ENCODE measurements at places on chromosomes 3 and 15.

- no peak for DNase-seq
Measured at GRCh38 chr15:39624806-39625205, 43.9 kb downstream of the THBS1 start.

- no peak for DNase-seq
Measured at GRCh38 chr3:139108253-139108969, 63.7 kb upstream of the PRR23C start.

- no peak for DNase-seq
Measured at GRCh38 chr3:36600404-36600803, 163.9 kb downstream of the DCLK3 start.

DNA sequence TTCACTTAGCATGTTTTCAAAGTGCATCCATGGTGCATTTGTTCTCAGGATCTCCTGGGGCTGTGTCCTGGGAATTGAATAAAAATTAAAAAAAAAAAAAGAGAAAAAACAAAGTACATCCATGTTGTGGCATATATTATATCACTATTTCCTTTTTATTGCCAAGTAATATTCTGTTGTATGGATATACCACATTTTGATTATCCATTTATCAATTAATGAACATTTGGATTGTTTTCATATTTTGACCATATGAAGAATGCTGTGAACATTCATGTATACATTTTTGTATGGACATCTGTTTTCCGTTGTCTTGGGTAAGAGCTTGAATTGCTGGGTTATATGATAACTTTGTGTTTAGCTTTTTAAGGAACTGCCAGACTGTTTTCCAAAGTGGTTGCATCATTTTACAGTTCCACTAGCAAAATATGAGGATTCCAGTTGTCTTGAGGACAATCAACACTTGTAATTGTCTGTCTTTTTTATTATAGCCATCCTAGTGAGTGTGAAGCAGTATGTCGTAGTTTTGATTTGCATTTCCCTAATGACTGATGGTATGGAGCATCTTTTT is 44.5 kb downstream of the CTDSPL2 start:
- no peak for DNase-seq

GRCh38 chr3:127263586-127264231 is 24.1 kb downstream of the PRR20G start:
- no peak for DNase-seq

DNA sequence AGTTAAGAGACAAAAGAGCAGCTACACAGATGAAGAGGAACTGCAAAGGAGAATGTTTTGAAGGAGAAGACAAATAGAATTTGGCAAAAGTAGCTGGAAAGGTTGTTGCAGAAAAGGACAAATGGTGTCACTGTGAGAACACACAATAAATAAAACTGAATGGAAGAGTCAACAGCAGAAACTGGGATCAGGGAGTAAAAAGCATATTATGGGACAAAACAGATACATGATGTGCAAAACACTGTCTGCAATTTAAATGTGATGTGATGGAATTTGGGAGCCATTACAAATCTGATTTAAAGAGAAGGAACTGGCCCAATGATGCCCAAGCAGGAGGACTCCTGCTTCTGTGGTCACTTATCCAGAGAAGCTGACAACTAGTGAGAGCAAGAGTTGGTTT is 46.1 kb downstream of the CD47 start:
- no peak for DNase-seq

DNA sequence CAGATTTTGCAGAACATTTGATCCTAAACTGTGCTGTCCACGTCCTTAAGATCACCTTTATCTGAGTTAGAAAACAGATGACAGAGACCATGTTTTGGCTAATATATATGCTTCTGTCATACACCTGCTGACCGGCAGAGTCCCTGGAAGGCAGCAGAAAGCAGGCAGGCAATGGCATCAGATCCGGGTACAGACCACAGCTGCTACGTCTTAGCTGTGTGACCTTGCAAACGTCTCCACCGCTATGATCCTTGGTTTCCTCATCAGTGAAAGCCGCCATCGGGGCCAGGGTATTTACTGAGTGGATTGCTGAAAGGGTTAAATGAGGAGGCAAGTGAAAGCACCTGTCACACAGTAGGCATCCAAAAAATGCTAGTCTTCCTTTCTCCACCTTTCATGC is 72.1 kb downstream of the ABTB1 start:
- no peak for DNase-seq

- no peak for DNase-seq
Measured at GRCh38 chr3:105860641-105861040, 8.2 kb downstream of the CBLB start.

DNA sequence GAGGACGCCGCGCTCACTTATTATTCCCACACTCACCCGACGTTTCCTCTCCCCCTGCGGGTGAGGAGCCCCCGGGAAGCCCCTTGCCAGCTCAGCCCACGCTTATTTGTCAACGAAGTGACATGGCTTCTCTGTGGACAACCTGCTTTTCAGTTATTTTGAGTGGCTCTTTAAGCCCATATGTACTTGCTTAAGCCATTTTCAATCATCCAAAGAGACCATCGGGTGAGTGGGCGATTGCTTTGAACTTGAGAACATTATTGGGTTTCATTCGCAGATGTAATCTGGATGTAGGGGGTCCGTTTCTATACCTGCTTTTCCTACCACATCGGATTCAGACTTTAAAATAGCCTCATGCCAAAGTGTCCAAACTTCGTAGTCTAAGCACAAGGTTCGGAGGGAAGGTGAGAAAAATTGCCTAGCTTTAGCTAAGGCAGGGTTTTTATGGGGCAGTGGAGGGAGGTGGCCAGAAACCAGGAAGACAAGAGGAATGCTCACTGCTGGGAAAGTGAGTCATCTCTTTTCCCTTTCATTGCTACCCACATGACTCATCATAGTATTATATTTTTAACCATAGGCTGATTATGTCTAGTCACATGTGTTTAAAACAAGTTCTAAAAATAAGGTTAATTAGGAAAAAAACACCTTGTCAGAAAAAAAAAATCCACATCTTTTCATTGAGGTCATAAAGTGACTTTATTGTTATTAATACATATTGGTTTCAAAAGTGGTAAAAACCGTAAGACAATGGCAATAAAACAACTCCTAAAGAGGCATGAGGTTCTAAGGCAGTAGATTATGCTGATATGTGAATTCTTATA is 773.1 kb upstream of the NR2F2 start:
- no peak for DNase-seq

DNA sequence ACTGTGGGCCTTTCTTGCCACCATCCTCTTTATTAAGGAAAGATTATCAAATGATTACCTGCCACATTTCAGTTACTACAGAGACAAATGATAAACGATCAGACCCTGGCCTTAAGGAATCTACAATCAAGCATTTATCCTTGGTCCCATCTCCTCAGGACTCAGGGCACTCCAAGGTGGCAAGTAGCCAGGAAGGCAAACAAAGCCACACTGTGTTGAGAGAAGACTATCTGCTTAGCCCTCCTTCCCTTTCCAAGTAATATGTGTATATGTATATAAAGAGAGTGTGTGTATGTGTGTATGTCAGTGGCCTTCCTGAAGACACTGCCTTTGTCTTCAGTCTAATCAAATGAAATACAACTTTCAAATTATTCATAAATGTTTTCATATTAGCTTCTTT is 490.1 kb upstream of the ATP11B start:
- no peak for DNase-seq

DNA sequence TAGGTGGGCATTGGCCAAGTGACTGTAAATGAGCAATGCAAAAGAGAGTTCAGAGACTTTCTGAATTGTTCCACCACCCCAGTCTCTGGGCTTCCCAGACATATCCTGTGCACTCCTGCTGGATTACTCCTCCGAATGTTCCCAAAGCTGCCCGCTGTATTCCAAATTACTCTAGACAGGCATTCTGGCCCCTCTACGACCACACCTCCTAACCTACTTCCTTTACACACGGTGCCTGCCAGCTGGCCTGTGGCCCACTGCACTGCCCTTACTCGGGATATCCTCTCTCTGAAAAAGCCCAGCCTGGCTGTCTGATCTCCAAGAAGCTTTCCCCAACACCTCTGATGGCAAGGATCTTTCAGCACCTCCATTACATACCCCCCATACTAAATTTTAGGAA is 66.6 kb downstream of the DUT start:
- DNase-seq = no peak

DNA sequence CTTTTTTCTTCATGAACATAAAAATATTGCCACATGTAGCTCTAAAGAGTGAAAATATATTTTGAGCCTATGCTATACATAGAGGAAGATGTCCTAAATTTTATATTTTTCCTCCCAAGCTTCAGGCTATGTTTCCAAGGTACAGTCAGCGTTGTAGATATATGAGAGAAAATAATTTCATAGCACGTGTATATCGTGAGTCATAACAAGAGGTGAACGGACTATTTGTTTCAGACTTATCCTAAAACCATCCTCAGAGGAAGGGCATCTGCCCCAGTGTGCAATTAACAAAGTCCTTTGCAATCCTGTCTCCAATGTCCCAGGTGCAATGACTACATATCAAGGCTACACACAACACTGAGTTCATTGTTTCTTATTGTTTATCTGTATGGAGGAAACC is 177.3 kb upstream of the ARRDC4 start:
- DNase-seq = no peak

DNA sequence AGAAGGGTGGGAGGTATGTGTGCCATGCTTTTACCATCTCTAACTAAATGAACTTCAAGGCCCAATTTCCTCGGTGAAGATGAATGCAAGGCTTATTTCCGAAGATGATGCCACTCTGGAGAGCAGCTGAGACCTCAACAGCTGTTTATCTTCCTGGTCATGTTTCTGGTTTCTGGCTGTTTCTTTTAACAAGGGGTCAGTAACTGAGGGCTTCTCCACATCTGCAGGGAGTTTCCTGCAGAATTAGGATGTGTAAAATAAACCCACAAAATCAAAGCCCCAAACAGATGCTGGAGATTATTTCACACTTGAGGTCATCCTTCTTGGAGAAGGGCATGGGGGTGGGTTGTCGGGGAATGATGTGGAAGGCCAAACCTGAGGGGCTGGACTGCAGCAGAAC is 220.3 kb downstream of the THSD4 start:
- no peak for DNase-seq

DNA sequence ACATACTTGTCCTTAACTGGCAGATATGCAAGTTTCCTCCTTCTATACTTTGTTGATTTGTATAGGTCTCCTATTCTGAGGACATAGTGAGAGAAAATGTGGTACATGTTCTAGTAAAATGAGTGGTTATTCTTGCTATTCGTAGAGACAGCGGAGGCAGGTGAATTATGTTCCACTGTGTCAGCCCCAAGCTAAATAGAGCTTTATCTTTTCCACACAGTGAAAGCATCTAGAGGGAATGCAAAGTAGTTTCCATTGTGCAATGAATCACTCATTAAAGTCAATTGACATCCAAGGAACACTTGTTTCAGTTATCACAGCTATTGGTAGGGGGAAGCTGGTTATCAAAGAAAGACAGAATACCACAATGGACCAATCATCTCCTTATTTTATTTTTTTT is 262.4 kb downstream of the NLGN1 start:
- no peak for DNase-seq

DNA sequence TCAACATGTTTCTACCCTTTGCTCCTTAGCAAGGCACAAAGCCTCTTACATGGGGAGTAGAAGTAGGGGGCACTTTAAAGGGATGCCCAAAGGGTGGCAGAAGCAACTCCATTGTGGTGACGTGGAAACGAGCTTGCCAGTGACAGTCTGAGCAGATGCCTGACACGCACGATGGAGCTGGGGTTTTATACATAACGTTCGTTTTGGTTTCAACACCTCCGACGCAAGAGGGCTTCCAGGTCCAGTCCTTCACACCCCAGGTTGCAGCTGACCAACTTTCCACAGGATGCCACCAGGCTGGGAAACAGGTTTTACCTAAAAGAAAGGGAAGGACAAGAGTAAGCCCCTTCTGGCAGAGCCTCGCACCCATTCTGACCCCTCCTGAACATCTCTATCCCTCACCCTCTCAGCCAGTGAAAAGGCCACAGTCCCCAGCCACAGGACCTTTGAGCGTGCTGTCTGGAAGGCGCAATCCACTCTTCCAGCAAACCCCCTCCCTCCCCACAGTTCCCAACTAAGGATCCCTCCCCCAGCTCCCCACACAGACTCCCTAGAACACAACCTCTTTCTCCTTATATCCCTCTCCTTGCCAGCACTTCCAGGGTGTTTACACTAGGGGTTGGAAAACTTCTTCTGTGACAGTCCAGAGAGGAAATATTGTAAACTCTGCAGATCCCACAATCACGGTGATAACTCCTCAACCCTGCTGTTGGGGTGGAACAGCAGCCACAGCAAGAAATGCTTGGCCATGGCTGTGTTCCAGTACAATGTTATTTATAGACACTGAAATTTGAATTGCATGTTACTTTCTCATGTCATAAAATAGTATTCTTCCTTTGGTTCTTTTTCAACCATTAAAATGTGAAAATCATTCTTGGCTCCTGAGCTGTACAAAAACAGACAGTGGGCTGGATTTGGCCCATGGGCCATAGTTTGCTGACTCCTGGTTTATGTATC is 36.2 kb downstream of the FAM174B start:
- DNase-seq = no peak

DNA sequence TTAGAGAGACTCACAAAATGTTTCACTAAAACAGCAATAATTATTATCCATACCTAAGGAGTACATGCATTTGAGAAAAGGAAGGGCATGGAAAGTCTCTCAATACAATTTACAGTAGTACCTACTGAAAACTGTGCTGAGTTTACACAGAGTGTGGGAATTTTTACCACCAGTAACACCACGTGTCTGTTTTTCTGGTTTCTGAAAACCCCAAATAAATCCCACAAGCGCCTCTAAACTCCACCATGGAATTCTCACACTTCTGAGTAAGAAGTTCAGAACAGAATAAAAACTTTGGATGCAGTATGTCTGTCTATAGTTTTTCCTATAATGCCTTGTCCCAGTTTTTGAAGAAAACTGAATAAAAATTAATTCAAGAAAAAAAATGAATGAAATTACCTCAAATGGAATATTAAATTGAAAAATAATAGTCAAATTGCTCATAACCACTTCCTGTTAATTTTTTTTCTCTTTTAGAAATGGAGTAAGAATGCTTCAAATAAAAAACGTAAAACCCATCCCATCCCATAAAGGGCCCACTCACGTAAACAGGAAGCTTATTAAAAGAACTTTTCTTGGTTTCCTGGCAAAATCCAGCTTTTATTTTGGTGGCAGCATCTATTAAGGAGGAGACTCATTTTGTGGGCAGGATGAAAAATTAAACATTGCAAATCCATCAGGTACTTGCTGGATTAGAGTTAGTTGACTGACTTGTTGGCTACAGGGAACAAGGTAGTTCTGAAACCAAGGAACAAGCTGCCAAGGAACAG is 378.1 kb downstream of the TIGIT start:
- DNase-seq = no peak
